Stimulated activated CD4-positive, alpha-beta T cell treated with anti-CD3 and anti-CD28 coated beads, TNF-alpha, amount 100 ng/mL, for 1 hour (primary cell): ENCODE measurements at places on chromosomes 11 and 22.

- no peak for DNase-seq
Observed at GRCh38 chr11:64501500-64502427, 89.3 kb upstream of the SLC22A12 start.

GRCh38 chr22:43957871-43958270, 2.6 kb downstream of the SAMM50 start:
- DNase-seq = no peak

- DNase-seq = no peak
Observed at GRCh38 chr11:9313648-9314290, 624 bp downstream of the TMEM41B start.

GRCh38 chr11:10473371-10473770, 18.3 kb downstream of the AMPD3 start:
- DNase-seq = no peak

DNA sequence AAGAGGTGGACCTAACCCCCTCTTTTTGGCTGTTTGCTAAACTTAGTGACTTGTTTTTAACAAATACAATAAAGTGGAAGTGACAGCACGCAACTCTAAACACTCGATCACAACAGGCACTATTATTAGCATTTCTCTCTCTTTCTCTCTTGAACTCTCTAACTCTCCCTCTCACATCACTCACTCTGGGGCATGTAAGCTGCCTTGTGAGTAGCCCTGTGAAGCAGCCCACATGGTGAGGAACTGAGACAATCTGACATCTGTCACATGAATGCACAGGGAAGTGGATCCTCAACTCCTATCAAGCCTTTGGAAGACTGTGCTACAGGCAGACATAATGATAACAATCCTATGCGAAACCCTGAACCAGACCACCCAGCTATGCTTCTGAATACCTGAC, 609.0 kb upstream of the CNTN5 start:
- DNase-seq = no peak

GRCh38 chr11:43575913-43576310, 104.6 kb upstream of the HSD17B12 start:
- DNase-seq = no peak

DNA sequence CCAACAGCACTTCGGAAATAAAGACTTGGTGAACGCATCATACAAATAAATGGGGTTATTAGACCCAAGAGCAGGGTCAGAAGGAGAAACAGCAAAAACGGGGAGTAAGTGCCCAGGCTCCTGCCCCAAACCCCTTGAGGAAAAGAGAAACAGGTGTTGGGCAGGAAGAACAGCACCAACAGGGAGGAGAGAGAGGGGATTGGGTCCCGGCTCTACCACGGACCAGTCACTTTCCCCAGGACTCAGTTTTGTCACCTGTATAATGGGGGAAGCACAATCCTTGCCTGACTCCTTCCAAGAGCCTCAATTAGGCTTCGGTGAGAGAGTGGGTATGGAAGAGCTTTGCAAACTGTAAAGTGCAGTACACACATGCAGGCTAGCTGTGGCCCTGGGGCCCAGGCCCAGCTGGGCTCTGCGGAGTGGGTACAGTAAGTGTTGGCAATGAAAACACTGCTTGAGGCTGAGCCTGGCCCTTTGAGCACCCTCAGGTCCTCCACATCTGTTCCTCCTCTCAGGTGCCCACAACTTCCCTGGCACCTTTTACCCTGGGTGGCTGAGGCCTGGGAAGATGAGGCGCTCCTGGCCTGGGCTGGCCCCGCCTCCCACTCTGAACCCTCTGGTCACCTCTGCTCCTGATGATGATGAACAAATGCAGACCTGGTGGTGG, 8.9 kb downstream of the SLC29A2 start:
- DNase-seq = no peak

- no peak for DNase-seq
Observed at GRCh38 chr11:27363576-27364117, 632 bp upstream of the CCDC34 start.

- DNase-seq = no peak
Observed at GRCh38 chr11:128947773-128948172, 5.1 kb upstream of the TP53AIP1 start.

DNA sequence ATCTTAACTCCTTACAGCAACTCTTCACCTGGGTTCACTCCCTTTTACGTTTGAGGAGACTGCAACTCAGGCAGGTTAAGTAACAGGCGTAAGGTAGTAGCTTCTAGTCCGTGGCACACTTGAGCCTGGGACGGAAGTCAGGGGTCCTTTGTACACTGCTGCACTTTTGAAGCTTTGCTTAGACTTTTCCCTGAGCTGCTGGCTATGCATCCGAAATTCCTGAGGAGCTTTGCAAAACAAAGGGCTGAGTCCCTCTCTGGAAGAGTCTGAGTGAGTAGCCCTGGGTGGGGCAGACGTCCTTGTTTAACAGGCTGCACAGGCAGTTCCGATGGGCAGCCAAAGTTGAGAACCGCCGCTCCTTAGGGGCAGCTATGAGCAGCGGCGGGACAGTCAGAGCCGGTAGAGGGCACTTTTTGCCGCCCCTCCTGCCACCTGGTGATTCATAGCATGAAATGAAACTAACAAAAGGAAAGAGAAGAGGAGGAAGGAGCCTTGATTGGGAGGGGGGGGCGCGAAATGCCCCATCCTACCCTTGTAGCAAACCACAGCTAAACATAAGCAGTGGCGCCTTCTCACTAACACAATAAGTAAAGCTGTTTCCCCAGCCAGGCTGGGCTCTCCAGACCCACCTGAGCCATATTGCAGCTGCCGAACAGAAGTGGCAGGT, 1.4 kb downstream of the TMEM109 start:
- peak; percentile 51 for DNase-seq

DNA sequence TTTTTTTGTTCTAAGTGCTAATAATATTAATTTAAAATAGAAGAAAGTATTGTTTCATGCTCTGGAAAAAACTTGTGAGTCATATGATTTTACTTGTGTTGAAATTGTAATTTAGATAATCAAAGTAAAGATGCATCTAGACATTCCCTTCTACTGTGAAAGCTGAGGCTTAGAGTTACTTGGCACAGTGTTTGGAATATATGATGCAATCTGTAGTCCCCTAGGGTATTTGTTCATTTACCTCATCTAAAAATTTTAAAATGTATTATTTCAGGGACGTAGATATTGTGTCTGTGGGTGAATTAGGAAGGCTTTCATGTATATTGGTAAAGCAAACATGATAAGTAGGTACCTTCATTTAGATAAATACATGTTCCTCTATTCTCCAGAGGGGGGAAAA, 793.5 kb upstream of the CNTN5 start:
- DNase-seq = no peak
